GM04503 (cell line): ENCODE measurements at places on chromosomes 4 and X.

DNA sequence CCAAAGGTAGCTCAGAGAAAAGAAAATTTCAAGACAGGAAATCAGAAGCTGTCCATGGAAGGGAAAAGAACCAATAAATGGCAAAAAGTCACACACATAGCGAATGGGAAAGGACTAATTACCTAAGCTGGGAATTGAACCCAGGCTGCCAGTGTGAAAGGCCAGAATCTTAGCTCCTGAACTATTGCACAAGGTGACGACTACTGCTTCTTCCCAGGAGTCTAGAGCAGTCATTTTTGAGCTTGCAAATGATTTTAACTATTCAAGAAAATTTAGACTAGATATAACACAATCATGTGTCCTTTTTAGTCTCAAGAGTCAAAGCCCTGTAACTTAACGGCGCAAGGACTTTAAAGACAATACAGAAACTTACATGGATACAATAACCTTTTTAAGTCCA lies 34.1 kb upstream of the ZNF81 start:
- no peak for DNase-seq

GRCh38 chrX:42678133-42678532 lies 99.8 kb downstream of the PPP1R2C start:
- no peak for DNase-seq

DNA sequence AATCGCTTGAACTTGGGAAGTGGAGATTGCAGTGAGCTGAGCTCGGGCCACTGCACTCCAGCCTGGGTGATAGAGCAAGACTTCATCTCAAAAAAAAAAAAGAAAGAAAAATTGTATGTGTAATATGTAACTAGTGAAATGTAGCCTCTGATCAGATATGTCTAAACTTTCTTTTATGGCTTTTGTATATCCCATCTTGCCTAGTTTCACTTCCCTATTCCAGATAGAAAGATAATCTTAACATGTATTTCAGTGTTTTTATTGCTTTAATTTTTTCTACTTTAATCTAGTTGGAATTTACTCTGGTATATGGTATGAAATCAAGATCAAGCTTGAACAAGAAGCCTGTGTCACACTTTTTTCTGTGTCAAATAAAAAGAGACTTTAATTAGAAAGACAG lies 1.9 kb upstream of the ZNF41 start:
- DNase-seq: no peak

DNA sequence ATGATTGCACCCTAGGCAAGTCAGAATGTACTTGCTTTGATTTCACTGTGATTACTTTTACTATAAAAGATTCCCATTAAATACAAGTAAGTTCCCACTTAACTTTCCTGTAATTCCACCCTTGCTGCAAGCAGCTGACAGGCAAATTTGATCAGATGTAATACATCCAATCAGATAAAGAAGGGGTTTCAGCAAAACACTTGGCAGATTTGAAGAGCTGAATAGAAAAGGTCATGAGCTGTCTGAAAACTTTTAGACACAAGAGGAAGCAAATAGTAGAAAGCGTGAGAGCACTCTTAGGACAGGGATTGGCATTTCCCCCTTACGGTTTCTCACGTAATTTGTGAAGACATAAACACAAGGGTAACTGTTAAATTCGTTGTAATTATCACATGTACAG lies 22.8 kb downstream of the HSD17B13 start:
- no peak for DNase-seq
